ENCODE measurements at places on chromosomes 1 and 21.

DNA sequence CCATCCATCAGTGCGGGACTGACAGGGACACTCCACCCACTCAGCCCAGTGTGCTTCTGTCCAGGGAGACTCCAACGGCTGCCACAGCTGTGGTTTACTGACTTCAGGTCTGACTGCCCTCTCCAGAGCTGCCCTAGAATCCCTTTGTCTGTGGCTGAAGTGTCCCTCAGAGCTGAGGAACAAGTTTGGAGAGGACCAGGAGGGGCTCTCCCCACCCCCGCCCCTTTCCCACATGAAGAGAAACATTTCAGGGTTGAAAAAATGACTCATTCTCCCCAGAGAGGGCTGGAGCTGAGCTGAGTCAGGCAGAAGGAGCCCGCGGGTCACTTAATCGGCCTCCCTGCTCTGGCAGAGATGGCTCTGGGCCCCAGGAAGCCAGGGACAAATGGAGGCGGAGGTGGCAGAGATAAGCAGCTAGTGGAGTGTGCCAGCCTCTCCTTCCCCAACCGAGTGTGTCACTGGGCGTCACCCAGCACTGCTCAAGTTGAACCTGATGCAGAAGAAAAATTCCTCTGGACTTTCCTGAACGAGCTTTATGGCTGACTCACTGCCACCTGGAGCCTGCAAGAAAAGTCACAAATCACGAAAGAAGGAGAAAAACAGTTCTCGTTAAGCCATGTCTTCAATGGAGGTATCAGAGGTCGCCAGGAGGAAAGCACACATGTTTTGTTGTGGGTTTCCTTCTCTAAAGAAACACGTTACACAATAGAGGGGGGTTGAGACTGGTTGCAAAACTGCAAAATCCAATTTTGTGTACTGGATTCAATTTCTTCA, 34.3 kb upstream of the ECE1 start:
- peak; percentile 80 for DNase-seq

GRCh38 chr1:117527566-117528102, 78.2 kb upstream of the TENT5C start:
- no peak for DNase-seq

- peak; percentile 68 for DNase-seq
Observed at GRCh38 chr1:235648954-235649367, 623 bp downstream of the GNG4 start.

DNA sequence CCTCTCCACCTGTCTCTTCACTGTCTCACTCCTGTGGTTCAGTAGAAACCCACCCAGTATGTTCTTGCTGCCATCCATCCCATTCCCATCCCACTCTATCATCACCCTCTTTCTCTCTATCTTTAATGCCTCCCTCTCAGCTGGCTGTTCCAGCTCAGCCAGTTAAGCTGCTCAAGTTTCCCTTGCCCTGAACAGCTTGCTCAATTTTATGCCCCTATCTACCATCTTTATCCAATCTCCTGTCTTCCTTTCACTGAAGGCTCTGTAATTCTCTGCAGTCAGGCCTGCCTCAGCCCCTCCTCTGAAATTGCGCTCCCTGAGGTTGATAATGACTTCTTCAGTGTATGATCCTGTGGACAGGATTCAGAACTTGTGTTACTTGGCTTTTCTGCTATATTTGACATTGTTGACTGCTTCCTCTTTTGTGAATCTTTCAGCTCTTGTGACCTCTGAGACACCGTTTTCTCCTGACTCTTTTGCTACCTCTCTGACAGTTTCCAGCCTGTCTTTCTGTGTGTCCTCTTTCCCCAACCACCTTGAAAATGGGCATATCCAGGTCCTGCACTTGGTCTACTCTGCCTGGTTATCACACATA, 13.9 kb upstream of the BCAR3 start:
- DNase-seq, result no peak

- DNase-seq, result peak; percentile 29
Observed at GRCh38 chr21:35050348-35051286, 1.5 kb upstream of the RUNX1 start.

DNA sequence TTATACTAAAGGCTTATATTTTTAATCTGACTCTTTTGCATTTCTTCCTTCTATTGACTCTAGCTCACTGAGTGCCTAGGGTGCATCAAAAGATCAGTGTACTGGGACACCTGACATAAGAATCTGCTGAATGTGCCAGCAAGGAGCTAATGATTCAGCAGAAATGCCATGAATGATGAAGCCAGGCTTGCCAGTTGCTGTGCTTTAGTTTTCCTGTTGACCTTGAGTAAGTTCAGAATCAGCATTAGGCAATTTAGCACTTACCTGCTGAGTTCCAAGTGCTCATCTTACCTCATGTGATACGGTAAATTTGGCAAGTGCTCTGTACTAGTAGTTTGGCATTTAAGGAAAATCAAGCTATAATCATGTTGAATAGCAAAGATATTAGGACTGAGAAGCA, 523.2 kb upstream of the B3GALT2 start:
- DNase-seq, result no peak

DNA sequence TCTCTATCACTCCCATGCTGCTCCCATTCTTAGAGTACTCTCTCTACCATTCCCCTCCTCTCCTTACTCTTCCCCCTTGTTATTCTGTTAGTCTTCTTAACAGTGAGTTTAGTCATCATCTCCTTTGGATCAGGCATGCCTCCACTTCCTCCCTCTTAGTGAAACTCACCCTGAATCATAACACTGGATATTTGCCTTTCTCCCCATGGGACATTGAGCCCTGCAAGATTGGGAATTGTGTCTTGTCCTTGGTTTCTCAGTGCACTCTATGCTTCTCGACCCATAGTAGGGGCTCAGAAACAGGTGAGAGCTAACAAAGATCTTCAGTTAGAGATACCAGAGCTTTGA, 68.3 kb upstream of the GCLM start:
- DNase-seq, result no peak

DNA sequence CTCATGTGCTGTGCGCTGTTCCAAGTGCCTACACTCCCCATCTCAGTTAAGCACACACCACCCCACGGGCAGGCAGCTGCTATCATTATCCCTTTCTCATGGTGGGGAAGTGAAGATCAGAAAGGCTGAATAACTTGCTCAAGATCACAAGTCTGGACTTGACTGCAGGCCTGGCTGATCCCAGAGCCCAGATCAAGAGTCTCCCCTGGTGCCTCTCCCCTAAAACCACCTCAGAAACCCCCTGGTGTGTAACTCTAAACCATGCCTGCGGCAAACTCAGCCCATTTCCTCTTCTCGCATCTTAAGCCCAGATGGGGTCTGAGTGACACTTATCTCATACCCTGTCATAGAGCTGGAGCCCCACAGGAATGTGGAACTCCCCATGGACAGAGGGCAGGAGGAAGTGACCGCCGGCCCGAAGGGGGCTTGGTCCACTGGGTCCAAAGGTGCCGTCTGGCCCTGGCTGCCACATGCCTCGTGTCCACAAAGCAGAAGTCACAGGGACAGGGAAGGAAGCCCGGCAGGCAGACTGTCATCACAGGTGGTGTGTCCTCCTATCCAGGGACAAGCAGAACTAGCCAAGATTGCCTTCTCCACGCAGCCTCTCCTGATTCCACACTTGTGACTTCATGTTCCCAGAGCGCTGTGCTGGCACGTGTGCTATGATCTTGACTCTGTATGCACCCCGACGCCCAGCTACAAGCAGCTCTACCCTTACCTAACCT, 92.1 kb downstream of the SYF2 start:
- peak; percentile 83 for DNase-seq

GRCh38 chr1:54465351-54465811, 59.2 kb upstream of the SSBP3 start:
- DNase-seq, result no peak

GRCh38 chr1:209884665-209885117, 53.3 kb upstream of the SYT14 start:
- peak; percentile 14 for DNase-seq

DNA sequence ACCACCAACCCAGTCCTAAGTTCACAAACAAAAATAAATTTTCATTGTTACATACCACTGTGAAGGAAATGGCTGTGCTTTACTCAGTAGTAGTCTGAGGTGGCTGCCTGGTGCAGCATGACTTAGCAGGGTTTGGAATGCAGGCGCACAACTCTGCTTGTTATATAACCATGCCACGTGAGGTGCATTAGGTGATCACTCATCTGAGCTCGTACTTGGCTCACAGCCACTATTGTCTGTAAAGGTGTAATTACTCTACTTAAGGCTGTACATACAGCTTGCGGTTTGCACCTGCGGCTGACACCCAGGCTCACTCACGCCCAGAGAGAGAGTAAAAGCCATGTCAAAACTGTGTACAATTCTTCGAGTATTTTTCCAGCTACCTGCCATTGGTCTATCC, 599.4 kb downstream of the LTN1 start:
- DNase-seq, result no peak

DNA sequence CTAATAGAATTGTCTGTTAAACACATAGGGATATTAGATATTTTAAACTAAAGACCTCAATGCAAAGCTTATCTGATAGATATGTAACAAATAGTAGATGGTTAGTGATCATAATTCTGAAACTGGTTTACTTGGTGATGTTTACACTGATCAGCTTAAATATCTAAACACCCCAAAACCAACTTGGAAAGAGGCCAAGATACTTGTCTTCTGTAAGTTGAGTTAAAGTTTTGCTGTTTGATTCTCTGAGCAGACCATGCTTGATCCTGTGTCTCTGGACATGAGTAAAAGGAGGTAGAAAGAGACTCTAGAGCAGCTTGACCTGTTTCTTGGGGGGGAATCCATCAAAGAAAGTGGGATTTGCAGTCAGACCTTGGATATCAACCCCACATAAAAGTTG, 107.5 kb downstream of the NEK7 start:
- no peak for DNase-seq

DNA sequence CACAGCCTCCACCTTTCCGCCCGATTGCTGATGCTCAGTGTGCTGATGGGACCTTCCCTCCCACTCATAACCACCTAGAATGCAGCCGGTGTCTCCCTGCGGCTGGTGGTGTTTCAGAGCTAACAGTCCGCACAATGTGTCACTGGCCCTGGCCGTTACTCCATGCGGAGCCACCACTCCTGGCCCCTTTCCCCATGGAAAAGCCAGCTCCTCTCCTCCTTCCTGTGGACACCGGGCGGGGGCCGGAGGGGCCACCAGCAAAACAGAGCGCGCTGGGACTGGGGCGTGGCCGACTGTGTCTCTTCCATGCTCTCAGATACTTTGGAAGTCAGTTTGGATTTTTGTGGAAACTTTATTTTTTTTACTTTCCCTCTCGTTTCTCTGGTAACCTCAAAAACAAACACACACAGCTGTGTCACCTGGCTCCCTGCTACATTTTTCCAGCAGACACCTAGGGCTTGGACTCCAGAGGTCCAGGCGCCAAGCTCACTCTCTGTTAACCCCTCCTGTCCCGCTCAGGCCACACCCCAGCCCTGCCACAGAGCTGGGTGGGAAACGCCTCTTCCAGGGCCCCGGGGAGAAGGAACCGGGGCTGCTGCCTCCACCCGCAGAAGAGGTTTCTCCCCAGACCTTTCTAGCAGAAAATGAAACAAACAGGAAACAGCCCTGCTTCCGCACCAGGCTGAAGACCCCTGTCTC, 32.5 kb upstream of the COL6A2 start:
- no peak for DNase-seq

GRCh38 chr1:85326336-85326735, 49.9 kb upstream of the BCL10 start:
- no peak for DNase-seq

GRCh38 chr1:156490401-156491032, 10.1 kb downstream of the MEF2D start:
- DNase-seq, result no peak

GRCh38 chr1:233245191-233245765, 50.2 kb downstream of the PCNX2 start:
- no peak for DNase-seq

GRCh38 chr1:224287714-224288113, 42.3 kb downstream of the NVL start:
- DNase-seq, result no peak

All from HL-60 (cell line).